Sigmoid colon (tissue), 7 donors: ENCODE measurements at places on chromosomes 2 and 18. TPM values are rescaled to one million over a fixed set of nuclear protein-coding genes. Genes with fewer than 3 reads are reported as not detected.

DNA sequence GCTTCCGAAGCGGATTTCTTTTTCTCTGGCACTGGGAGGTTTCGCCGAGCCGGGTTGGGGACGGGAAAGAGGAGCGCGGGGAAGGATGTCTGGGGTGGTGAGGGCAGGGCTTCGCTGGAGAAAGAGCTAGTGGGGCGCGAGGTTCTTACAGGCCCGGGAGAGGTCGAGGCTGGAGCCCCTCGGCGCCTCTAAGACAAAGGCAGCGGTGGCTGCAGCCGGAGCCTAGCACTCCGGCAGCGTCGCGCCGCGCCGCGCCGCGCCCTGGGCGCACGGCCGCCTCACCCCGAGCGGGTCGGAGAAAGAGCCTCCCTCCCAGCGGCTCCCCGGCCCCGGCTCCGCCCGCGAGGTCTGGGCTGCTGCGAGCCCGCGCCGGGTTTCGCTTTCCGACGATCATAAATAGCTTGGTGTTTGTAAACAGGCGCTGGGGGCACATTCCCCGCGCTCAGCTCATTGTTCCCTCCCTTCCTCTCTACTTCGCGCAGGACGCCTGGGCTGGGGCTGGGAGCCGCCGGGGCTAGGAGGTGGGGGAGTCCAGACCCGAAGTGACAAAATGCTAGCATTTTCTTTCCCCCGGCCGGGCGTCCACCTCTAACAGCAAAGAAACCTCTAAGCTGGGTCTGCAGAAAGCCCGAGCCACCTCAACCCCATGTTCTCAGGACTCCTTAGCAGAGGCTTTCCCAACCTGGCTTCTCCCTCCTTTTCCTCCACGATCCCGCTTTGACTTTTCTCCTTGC lies 813 bp upstream of the MEIS1 start:
- DNase-seq = peak; percentile 88

DNA sequence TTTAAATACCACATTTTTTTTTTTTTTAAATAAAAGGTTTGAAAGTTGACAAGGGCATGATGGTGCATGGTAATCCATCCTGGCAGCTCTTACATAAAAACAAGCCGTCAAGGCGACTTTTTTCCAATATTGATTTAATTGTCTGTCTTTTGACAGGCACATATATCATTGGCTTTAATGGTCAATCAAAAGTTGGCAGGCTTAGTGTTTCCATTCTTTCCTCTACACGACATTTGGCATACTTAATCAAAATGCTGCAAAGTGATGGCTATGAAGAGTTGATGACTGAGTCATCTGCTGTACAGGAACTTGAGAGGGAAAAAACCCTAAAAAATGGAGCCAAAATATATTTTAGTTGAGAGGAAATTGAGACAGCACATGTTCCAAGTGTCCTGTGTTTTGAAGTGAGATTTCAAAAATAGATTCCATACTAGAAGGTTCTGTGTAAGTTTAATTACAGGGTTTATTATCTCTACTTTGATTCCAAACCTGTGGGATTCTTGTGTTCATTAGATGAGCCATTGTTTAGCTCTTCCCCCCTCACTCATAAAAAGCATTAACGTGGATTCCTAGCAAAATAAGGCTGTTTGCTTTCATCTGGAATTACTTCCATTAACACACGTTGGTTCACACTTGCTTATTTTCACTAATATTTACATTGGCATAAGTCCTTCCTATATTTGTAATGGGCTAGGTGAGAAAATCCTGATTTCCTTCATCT lies 3.2 kb downstream of the TSHZ1 start:
- DNase-seq = no peak

DNA sequence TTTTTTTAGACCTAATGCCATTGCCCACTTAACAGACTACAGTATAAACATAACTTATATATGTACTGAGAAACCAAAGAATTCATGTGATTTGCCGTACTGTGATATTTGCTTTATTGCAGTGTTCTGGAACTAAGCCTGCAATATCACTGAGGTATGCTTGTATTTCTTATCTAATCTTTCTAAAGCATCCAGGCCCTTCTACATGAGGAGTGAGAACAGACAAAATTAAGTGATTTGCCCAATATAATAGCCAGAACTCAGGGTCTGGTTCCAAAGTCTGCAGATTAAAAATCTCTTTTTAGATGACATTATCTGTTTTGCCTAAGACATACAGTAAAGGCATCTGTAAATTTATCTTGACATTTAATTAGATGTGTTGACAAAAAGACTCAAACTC lies 41.9 kb downstream of the BMPR2 start:
- no peak for DNase-seq

DNA sequence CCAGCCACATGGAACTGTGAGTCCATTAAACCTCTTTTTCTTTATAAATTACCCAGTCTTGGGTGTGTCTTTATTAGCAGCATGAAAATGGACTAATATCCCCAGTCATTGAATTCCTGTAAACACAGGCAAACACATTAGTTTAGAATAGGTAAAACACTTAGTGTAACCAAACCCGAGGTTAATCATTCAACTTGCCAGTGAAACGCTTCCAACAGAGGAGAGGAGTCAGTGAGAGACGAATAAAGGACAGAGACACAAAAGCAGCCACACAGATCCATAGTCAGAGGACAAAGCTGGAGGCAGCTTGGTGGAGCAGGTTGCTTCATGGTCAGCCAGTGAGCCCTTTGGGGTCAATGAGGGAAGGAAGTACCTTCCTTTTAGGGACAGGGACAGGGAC lies 348.1 kb downstream of the TGIF1 start:
- no peak for DNase-seq

DNA sequence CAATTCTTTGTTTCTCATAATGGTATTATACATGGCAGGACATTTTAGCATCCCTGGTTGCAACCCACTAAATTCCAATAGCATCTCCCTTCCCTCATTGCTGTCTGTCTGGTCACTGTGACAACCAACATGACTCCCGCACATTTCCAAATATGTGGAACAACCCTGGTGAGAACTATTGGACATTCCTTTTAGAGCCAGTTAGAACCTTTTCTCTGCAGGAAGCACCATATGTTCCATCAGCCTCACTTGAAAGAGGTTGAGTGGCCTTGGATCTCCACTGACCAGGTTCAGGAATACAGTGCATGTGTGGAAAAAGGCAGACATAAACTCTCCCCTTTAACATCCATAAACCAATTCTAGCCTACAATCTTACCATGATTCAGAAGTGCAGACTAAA lies 25.9 kb upstream of the GLS start:
- DNase-seq = no peak

GRCh38 chr2:1907849-1908533 lies 163.7 kb upstream of the PXDN start:
- no peak for DNase-seq

DNA sequence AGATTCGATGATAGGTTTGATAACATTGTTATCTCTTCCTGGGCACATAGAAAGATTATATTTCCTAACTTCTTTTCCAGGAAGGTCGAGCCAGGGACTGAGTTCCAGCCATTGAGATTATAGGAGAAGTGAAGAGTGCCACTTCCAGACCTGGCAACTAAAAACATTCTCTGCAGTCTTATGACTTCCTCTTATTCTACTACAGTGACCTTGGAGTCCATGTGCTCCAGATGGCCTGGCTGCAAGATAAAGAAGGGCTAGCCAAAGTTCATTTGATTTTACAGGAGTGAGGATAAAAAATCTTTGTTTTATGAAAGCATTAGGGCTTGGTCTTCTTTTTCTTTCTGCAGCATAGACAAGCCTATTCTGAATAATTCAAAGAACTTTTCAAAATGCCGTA lies 363.0 kb downstream of the FSIP2 start:
- DNase-seq = no peak

GRCh38 chr18:74113711-74114110 lies 33.9 kb downstream of the FBXO15 start:
- DNase-seq = no peak

- DNase-seq = peak; percentile 73
Observed at GRCh38 chr2:105604938-105605337, 139.8 kb upstream of the NCK2 start.

GRCh38 chr2:214514704-214515103 lies 103.8 kb downstream of the VWC2L start:
- no peak for DNase-seq

DNA sequence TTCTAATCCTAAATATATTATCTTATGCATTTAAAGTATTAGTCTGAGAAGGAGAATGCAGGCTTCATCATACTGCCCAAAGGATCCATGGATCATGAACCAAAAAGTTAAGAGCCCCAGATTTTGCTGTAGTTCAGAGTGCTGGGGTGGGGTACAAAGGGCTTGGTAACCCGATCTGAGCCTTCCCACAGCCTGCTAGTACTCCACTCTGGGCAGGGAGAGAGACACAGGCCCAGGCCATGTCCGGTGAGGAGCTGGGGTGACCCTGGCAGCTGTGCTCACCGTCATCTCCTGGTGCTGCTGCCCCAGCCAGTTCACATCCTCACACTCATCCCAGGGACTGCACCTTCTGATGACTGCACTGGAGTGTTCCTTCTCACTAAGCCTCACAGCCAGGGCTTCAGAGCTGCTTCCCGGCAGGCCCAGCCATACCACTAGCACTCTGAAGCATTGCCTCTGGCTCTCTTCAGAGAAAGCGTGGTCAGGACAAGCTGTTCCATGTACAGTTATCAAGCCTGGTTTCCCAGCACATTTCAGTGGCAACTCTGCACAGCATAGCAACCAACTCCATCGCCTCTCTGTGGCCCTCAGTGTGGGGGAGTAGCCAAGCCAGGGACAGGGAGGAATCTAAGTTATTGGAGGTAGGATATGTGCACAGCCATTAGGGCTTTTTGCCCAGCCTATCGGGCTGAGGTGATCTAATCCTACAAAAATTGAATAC lies 189.0 kb upstream of the CTAGE1 start:
- no peak for DNase-seq

- DNase-seq = peak; percentile 44
Observed at GRCh38 chr2:240162939-240163714, 22.7 kb upstream of the OTOS start.

- DNase-seq = no peak
Observed at GRCh38 chr2:174842496-174842895, 78.2 kb upstream of the CHRNA1 start.

DNA sequence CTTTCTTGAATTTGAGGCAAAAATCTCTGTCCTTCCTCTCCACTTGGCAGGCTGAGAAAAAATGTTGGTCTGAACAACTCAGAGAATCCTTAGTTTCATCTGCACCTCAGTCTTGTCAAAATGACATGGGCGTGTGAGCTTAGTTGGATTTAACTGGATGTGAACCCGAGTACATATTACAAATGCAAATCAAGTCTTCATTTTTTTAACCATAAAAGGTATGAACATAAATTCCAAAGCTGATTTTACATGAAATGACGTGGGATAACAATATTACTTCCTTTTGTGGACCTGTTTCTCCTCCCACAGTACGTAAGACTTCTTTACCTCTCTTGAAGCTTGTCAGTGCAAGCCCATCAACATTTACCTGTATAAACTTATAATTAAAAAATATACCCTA lies 32.6 kb upstream of the RND3 start:
- DNase-seq = no peak

- DNase-seq = no peak
Observed at GRCh38 chr2:22885245-22885644, 499.7 kb upstream of the KLHL29 start.

DNA sequence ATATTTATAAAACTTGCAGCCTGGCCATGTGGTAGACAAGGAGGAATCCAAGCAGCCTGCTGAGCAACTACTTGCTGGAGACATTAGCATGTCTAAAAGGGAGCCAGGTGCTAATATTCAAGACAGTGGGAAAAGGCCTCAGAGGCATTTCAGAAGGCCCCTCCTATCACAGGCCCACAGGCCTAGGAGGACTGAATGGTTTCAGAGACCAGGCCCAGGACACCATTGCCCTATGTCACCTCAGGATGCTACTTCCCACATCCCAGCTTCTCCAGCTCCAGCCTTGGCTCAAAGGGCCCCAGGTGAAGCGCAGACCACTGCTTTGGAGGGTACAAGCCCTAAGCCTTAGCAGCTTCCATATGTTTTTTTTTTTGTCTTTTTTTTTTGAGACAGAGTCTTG lies 39.0 kb downstream of the TPRKB start:
- no peak for DNase-seq

- DNase-seq = no peak
Observed at GRCh38 chr2:177731384-177731783, 338.8 kb downstream of the AGPS start.

- DNase-seq = no peak
Observed at GRCh38 chr2:19802086-19802841, 99.5 kb downstream of the TTC32 start.

- DNase-seq = no peak
Observed at GRCh38 chr2:16324544-16324937, 341.1 kb downstream of the CYRIA start.

- no peak for DNase-seq
Observed at GRCh38 chr18:11767935-11768334, 78.9 kb downstream of the GNAL start.

DNA sequence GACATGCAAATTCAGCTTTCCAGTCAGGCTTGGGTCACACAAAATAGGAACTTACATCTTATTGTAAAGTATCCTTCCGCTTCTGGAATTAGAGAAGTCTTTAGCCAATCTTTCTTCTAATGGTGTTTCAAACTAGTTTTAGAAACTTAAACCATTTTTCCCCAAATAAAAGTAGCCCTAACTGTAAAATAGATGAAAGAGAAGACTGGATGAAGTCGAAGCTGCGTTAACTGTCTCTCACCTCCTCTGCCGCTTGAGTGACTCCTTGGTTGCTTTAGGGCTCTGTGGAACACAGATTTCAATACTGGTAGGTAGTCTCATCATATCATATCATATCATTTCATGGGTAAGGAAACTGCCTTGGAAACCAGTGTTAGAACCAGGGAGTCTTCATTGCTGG lies 498.4 kb downstream of the XIRP2 start:
- DNase-seq = no peak

Gene AP1S3
- 4.0 TPM for polyA plus RNA-seq

Gene LYG1
- 2.0 TPM for polyA plus RNA-seq

Gene SLC38A11
- not detected for polyA plus RNA-seq

Gene B3GNT7
- polyA plus RNA-seq = 40.9 TPM

Gene C2orf80
- not detected for polyA plus RNA-seq

Gene STAT4
- 0.60 TPM for polyA plus RNA-seq

Gene RIOK3
- 161 TPM for polyA plus RNA-seq

Gene ELP2
- 14.3 TPM for polyA plus RNA-seq

Gene SERPINB4
- polyA plus RNA-seq = 0.07 TPM

Gene FLACC1
- 0.69 TPM for polyA plus RNA-seq

Gene ZNF532
- 10.1 TPM for polyA plus RNA-seq
